ENCODE measurements at places on chromosomes 1 and 21.
A peak's percentile ranks its signal among the peaks of the same experiment; 100 is the strongest.

GRCh38 chr21:32437729-32438128 lies 25.2 kb downstream of the EVA1C start:
- no peak for DNase-seq

GRCh38 chr1:227685807-227686206 lies 49.3 kb downstream of the JMJD4 start:
- DNase-seq = no peak

DNA sequence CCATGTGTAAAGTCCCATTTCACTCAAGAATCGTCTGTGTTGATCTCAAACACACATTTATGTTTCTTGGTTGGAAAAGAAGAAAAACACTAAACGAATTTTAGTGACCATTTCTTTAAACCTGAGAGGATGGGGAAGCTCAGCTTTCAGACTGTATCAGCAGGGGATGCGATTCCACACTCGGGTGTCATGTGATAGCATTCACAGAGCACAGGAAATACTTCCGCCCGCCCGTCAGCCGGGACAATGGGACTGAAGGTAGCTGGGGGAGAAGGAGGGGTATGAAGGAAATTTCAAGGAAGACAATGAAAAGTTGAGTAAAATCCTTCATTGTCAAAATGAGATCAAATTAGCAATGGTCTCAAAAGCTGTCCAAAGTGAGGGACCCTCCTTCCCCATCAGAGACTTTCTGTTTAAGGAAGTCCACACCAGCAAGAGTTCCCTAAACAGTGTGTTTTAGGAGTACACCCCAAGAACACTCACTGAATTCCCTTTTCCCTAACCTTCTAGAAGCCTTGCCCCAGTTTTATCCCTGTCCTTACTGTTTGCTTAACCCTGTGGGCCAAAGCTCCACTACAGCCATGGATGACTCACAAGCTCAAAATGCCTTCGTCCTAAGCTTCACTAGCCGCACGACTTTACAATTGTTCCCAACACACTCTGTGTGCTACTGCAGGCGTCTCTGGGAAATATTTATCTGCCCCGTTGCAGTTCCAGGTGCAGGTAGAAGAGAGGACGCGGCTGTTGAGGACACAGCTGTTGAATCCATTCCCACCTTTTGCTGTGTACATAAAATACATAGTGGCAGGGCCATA lies 51.4 kb upstream of the SIM2 start:
- DNase-seq = no peak

DNA sequence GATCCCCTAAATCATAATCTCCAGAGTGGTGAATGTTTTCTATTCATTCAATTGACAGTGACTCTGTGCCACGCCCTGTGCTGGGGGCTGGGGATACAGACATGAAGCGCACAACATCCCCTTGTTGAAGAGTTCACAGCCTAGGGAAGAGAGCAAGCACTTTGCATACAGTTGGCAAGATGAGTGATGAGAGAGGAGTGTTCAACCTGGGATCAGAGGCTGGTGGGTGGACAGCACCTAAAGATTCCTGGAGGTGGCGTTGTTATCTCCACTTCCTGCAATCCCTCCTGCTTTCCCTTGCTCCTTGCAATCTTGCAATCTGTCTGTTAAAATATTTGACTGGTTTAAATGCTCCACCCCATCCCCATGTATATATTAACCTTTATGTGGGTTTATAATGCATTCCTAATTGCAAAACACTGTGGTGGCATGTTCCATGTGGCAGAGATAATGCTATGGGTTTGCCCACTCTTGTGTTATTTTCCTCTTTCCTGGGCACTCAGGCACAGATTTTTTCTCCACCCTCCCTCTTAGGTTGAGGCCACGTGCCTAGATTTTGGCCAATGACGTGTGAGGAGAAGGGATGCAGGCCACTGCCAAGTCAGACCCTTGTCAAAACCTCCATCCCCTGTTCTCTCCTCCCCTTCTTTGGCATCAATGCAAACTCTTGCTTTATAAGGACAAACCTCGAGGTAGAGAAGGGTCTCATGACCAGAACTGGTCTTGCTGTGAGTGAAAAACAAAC lies 36.2 kb upstream of the GADD45A start:
- DNase-seq = no peak

DNA sequence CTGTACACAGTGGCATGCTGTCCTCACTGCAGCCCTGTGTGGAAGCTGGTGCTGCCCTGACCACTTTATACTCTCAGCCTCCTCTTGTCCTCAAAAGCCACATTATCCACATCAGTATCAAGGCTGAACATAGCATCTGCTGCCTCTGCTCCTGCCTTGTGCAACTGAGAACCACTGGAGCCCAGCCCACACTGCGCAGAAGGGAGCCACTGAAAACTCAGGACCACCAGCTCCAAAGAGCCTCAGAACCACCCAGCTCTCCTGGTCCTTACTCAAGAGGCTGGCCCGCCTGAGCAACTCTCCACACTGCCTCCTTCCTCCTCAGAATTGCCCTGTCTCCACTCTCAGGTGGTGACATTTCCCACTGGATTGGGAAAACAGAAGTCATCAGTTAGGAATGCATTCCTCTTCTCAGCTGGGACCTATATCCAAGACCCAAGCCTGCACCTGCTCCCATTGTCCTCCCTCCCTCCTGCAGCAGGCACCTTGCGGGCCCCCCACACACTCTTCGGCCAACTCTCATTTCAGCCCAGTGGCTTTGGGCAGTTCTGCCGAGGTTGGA lies 7.0 kb upstream of the KISS1 start:
- DNase-seq = no peak

GRCh38 chr1:20216574-20216973 lies 30.3 kb upstream of the PLA2G2C start:
- peak; percentile 15 for DNase-seq

GRCh38 chr1:157993147-157993917 lies at the start of gene KIRREL1:
TSS of gene KIRREL1 (plus strand) at chr1:157993645. CDS start at chr1:157993677, 32 bp downstream.
- DNase-seq = no peak

DNA sequence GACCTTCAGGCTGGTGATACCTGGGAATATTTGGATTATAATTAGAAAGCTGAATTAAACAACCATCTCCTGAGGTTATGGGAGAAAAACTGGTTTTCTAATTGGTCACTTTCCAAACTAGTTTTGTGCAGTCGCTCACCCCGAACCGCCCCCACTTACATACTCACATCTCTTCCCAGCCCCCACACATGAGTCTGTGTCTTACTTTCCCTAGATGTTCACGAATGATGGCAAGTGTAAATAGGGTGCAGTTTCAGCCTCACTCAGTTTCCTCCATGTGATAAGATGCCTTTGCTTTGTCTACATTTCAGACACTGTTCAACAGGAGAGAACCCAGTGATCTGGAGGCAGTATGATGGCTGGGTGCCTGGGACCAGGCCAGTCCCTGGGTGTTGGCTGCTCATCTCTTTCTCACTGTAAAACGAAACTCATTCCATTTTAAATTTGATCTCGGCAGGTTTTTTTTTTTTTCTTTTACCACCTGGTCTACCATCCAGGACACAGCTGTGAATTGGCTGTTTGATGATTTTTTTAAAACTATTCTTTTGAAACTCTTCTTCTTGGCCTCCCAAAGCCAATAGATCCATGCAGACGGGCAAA lies 164.3 kb upstream of the RAB4A start:
- no peak for DNase-seq

DNA sequence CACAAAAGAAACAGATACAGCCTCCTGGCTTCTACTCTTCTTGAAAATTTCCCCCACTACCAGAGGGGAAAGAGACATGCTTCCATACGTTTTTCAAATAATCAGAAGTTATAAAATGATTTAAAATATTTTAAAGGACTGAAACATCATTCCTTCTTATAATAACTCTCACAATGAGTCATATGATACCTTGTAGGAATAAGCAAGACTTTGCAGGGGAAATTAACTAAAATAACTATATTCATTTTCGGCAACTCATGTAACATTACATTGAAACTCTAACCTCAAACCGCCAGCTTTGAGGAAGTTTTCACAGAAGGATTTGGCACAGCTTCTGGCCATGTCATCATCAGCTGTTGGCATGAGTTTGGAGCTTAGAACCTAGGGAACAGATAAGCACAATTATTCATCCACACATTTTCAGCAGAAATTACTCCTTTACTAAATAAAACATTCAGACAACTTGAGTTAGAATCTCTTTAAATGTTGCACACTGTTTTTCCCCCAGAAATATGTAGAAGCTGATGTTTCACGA lies 85.9 kb downstream of the USP24 start:
- peak; percentile 78 for DNase-seq

- DNase-seq = no peak
Measured at GRCh38 chr1:17120962-17121837, 1.9 kb upstream of the PADI2 start.

- peak; percentile 49 for DNase-seq
Measured at GRCh38 chr1:169928438-169929209, 34.9 kb upstream of the SCYL3 start.

GRCh38 chr1:74618974-74619373 lies 54.6 kb downstream of the ERICH3 start:
- no peak for DNase-seq

- DNase-seq = peak; percentile 76
Measured at GRCh38 chr21:38955495-38955894, 149.8 kb downstream of the ETS2 start.

DNA sequence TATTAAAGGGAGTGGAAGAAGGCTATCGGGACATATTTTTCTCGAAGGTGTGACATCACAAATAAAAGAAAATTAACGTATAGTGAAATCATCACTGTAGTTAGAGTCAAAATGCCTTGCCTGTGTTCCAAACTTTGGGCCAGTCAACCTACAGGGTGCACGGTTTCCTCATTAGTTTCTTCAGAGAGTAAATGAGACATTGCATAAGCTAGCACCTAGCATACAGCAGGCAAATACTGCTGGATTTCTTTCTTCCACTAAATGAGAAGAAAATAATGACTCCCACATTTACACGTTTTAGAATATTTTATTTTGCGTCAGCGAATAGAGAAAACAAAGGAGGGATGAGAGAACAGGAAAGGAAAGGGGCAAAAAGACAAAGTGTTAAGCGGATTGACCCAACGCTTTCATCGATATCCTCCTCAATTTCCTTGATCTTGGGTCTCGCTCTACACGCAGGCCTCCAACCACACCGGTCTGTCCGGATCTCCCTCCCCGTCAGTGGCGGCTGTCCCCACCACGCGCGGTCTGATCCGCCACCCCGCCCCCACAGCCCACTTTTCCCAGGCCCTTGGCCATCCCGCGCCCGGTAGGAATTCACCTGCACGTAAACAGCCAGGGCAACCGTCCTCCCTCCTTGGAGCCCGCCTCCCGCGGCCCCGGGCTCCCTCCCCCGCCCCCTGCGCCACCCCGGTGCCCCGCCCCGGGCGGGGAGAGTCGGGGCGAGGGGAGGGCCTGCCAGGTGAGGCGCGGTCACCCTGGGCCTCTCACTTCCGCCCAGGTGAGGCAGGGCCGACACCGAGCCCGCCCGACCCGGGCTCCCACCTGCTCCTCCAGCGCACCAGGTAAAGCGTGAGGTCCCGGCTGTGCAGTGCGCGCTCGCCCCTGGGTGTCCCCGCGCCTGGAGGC lies at the start of gene PATJ:
Gene PATJ (plus strand): TSS at position 770 of the 909 bp plus-strand sequence. CDS start 20,413 bp downstream, outside the sequence.
- DNase-seq = no peak

DNA sequence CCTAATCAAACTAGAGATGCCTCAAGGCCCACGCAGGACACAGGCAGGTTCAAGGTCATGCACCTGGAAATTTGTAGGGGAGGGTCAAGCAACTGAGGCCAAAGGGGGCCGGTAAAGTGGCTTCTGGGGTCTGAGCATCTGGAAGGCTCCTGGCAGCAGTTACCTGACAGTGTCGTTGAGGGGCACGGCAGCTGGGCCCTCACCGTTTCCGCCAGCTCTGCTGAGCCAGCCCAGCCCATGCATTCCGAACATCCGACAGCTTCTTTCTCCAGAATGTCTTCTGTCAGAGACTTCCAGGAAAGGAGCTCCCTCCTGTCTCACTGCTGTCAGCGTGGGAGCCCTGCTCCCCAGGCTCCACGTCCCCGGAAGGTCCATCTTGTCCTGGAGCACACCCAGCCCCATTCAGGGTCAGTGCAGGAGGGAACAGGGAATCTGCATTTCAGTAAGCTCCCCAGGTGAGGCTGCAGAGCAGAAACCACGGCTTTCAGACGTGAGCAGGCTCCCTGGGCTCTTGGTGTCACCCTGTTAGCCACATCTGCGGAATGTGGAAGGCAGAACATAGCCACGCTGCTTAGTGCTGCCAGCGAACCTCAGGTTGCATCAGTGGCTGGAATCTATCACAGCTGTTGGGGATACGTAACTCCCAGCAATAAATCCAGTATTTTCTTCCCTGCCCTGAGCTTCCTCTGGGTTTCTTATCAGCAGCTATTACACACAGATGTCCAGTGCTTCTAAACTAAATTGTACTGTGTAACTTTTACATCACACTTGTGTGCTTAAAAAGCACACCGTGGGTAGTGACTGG lies 36.3 kb upstream of the FAM3B start:
- DNase-seq = no peak

DNA sequence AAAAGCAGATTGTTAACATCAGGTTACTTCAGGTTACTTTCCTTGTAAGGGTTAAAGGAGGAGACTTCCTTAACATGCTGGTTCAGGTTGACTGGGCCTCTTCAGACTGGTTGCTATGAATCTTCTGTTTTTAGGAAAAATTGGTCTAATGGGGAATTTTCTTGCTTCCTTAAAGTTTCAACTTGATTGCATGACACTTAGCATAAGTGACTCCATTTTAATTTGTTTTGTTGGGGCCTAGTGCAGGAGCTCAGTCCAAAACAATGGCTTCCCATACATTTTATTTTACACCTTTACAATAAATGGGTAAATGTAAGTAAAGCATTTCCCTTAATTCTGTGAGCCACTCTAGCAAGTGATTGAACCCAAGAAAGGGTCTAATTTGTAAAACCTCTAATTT lies 53.8 kb downstream of the SLC16A1 start:
- DNase-seq = no peak

DNA sequence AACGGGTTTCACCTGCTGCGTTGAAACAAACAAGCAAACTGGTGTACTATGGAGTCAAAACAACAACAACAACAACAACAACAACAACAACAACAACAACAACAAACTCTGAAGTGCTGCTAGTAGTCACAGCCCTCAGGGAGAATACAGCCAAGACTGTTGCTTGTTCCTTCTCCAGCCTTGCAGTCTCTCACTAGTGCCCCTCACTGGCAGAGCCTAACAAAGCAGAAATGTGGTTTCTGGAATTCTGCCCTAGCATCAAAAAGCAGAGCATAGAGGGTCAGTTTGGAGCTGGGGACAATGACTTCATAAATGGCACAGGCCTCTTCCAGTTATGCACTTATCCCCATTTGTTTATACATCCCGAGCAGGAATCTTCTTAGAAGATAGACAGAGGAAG lies 187.4 kb downstream of the KCNK2 start:
- DNase-seq = no peak

Measured in inflammatory macrophage treated with lipopolysaccharide for 4 hours (primary cell).